ENCODE measurements at places on chromosomes 16 and 17.

GRCh38 chr16:51801635-51802034 lies 650.6 kb upstream of the SALL1 start:
- no peak for DNase-seq

DNA sequence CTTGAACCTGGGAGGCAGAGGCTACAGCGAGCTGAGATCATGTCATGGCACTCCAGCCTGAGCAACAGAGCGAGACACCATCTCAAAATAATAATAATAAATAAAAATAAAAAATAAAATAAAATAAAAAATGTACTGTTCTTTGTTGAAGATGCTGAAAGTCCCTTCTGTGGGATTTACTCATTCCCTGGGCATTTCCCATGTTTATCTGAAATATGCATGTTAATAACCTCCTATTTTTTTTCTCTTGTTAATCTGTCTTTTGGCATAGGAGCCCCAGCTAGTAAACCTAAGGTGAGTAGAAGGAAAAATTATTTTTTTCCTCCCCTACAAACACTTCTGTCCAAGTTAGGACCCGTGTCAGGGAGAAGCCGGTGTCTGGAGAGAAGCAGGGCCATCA lies 34.4 kb downstream of the TMEM92 start:
- DNase-seq: no peak

GRCh38 chr16:48064971-48065370 lies 90.8 kb downstream of the ABCC12 start:
- DNase-seq: no peak

GRCh38 chr16:57062329-57062728 lies 30.1 kb upstream of the CPNE2 start:
- DNase-seq: no peak

GRCh38 chr17:77915594-77916021 lies 42.9 kb upstream of the TNRC6C start:
- DNase-seq: no peak

- no peak for DNase-seq
Measured at GRCh38 chr17:32515677-32516383, 29.0 kb downstream of the CDK5R1 start.

GRCh38 chr16:84308120-84308519 lies 13.4 kb downstream of the WFDC1 start:
- peak; percentile 32 for DNase-seq

GRCh38 chr17:75749545-75750389 lies 15.2 kb downstream of the GALK1 start:
- DNase-seq: peak; percentile 82

DNA sequence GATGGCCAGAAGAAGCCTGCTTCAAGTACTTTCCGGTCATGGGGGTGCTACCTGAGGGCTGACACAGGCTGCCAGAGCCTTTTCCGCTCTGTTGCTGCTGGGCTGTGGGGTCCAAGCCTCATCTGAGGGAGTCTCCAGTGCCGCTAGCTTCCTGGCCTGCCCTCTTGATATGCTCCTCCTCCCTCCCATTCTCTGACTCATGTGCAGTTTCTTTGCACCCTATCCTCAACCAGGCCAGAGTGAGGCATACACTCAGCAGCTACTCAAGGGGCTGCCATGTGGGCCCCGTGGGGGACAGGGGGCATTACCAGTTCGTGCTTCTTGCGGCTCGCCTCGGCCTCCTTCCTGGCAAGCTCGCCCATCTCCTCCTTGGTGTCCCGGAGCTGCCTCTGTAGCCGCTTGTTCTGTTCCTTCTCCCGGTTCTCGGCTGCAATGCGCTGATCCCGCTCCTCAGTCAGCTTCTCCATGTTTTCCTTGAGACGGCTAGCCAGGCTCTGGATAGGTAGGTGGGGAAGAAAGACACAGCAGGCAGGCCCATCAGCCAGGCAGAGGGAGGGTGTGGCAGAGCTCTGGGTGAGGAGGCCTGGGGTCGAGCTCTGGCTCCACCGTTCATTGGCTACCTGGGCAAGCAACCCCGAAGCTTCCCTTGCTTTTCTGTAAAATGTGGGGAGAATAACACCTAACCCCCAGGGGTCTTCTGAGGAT lies 43.8 kb downstream of the PIPOX start:
- DNase-seq: no peak

DNA sequence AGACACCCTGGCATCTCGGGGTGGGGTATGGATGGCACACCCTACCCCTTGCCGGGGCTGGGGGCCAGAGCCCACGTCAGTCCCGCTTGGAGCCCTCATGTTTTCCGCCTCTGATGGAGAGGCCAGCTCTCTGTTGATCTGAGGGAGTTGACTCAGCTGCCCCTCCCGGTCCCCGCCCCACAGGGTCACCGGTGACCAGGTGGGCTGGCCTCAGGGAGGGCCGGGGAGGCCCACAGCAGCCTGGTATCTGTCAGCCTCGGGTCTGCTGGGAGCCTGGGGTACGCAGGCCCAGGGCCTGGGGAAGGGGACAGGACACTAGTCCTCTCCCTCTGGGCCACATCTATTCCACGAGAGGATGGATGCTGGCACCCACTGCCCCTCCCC lies 109.5 kb upstream of the CIBAR2 start:
- no peak for DNase-seq

GRCh38 chr16:78105517-78105916 lies 6.1 kb downstream of the WWOX start:
- DNase-seq: no peak

DNA sequence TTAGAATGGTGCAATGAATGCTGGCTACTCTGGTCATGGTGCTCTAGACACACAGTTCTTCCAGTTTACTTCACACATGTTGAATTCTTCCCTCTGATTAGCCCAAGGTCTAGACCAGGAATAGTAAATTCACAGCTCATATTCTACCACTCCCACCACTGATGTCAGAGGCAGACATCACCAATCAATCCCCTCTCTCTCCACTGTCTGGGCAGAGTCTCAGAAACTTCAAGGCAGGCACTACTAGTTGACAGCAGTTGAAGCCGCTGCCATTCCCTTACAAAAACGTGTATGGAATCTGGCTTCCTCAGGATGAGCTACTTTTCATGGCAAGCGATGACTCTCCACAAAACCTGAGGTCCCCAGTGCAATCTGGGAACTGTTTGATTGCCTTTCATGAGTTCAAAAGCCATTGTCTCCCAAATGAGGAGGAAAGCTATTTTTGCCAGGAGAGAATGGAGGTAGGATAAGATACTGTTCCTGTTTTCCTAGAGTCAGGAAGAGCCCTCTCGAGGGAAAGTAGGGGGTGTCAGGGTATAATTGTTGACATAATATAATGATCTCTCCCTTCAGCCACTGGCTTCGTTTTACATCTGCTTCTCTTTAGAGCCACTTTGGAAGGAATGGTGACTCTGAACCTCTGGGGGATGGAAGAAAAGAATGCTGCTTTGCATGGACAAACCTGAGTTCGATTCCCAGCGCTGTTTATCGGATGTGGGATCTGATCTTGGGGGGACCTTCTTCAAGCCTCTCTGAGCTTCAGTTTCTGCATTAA lies 90.0 kb downstream of the FOXL1 start:
- DNase-seq: no peak

DNA sequence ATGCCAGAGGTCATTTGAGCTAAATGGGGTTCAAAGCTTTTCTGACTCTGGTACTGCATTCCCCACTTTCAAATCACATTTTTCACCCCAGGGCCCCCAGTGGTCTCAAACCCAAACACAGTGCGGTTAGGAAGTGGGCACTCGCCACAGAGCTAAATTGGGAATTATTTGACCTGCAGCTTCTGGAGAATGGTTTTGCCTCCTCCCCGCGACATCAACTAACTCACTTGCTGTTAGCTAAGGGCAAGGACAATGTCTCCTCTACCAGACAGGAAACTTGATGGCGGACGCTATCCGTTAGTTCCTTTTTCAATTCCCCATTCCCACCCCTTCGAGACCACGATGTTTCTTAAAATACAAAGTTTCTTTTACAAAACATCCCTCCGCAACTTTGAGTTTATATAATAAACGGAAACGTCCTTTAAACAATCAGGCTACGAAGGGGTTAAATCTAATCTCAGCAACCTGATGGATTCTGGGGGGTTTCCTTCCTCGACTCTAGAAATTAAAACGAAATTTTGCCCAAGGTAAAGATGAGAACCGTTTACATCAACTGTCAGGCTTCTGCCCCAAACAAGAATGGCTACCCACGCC lies 500 bp upstream of the KAT7 start:
- no peak for DNase-seq

GRCh38 chr16:29738514-29738913 lies 7.3 kb downstream of the C16orf54 start:
- no peak for DNase-seq

DNA sequence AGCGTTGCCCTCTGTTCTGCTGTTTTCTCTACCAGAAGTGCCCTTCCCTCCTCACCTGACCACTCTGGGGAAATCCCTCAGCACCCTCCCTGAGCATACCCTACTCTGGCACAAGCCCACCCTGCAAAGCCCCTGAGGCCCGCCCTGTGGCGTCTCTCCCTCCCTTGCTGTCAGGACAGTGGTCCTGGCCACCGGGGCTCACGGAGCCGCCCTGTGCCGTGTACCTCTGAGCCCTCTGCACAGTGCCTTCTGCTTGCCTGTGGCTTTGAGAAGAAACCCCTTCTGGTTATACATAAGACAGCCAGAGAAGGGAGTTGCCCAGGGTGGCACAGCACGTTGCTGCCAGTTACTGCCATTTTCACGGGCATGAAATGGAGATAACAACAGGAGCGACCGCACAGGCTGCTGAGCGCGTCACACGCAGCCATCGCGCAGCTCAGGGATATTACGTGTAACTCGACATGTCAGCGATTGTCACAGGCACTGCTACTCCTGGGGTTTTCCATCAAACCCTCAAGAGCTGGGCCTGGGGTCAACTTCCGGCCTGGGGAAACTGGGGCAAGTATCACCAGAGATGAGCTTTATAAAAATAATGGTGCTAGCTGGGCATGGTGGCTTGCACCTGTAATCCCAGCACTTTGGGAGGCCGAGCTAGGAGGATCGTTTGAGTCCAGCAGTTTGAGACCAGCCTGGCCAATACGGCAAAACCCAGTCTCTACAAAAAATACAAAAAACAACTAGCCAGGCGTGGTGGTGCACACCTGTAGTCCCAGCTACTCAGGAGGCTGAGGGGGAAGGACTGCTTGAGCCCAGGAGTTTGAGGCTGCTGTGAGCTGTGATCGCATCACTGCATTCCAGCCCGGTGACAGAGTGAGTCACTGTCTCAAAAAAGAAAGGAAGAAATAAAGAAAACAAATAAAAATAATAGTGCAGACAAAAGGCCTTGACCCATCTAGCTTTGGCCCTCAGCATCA lies 14.8 kb downstream of the SCGB1C2 start:
- no peak for DNase-seq

DNA sequence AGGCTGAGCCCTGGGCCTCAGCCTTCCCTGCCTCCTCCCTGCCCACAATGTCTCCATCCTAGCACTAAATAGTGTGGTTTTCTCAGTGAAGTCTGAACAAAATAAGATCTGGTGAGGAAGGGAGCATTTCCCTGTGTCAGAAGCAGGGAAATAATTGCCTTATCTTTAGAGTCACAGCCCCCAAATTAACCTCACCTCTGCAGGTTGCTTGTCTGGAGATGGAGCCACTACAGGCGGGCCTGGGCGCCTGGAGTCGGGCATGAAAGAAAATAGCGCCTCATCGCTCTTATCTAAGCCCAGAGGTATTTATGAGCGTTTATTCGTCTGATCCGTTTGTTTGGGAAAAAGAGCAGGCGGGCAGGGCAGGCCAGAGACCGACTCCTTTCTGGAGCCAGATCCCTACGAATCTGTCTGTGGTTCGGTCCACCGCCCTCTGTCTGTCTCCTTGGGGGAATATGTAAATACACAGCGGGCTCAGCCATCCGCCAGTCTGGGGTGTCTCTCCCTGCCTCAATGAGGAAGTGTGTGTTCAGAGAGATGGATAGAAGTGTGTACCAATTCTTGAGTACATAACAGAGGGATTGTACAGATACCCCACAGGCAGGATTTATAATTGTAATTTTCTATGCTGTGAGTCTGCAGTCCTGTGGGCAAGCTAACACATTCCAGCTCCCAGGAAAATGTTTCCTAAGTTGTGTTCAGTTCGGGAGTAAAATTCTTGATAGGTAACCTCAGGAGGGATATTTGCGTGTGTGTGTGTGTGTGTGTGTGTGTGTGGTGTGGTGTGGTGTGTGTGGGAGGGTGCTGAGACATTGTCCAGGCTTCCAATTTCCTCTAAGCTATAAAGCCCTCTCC lies 4.3 kb downstream of the HOXB6 start:
- DNase-seq: no peak

GRCh38 chr17:79558091-79558900 lies 52.6 kb downstream of the RBFOX3 start:
- DNase-seq: no peak

- DNase-seq: no peak
Measured at GRCh38 chr17:38768417-38768816, 15.9 kb downstream of the PSMB3 start.

- DNase-seq: no peak
Measured at GRCh38 chr17:78529871-78530670, 47.1 kb downstream of the DNAH17 start.

- DNase-seq: no peak
Measured at GRCh38 chr17:30236766-30237165, 1.3 kb upstream of the SLC6A4 start.

DNA sequence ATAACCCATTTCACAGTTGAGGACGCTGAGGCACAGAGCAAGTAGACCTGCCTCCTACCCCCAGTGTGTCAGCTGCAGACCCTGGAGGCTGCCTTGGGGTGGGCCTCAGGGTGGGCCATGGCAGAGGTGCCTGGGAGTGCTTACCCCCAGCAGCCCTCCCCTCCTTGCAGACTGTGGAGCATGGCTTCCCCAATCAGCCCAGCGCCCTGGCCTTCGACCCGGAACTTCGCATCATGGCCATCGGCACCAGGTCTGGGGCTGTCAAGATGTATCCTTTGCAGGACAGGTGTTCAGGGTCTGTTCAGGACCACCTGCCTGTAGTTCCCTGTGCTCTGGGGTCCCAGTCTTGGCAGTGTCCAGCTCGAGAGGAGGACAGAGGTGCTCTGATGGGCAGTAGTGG lies 4.3 kb downstream of the LLGL1 start:
- DNase-seq: no peak

DNA sequence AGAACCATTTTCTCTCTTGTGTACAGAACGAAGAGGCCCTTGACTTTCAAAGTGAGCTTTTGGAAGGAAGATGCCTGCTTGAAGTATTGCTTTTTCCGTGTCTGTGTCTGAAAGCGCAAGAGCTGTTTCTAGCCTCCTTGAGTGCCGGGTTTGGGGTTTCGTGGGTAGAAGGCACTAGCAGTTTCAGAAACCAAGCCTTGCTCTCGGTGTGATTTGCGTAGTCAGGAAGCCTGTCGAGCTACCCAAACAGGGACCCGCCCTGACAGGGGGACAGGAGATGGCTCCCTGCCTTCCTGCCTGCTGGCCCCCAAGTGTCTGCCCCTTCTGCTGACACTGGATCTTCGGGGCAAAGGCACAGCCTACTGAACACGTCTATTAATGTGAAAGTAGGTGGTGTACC lies 322.0 kb downstream of the MAF start:
- DNase-seq: peak; percentile 53

GRCh38 chr17:62572488-62572887 lies 55.0 kb upstream of the MRC2 start:
- DNase-seq: no peak
